ENCODE measurements at places on chromosomes 12 and 14. TPM values are rescaled to one million over a fixed set of nuclear protein-coding genes. Genes with fewer than 3 reads are reported as not detected.

The BEGAIN gene
- 1.6 TPM for total RNA-seq

The PTCSC3 gene
- total RNA-seq: not detected

The TXNDC16 gene
- total RNA-seq: 10.7 TPM

The ASB2 gene
- total RNA-seq: 53.3 TPM

DNA sequence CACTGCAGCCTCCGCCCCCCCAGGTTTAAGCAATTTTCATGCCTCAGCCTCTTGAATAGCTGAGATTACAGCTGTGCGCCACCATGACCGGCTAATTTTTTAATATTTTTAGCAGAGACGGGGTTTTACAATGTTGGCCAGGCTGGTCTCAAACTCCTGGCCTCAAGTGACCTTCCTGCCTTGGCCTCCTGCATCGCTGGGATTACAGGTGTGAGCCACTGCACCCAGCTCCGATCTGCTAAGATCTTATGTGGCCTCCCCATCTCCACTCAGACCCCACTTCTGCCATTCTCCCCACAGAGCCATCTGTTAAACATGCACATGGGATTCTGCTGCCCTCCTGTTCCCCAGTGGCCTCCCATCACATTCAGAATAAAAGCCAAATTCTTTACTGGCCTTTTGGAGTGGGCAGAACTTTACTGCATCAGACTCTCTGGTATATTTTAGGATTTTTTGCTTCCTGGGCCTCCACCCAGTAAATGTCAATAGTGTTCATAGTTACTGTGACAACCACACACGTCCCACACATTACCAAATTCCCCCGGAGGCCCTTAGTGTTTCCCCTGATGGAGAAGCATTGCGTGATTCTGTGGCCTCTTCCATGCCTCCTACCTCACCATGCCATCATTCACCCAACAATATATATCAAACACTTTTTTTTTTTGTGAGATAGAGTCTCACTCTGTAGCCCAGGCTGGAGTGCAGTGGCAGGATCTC, 96.3 kb downstream of the PTPN11 start:
- DNase-seq: no peak
